ENCODE measurements at places on chromosomes 2 and 18.

- no peak for DNase-seq
Observed at GRCh38 chr2:177478029-177478428, 85.5 kb downstream of the AGPS start.

DNA sequence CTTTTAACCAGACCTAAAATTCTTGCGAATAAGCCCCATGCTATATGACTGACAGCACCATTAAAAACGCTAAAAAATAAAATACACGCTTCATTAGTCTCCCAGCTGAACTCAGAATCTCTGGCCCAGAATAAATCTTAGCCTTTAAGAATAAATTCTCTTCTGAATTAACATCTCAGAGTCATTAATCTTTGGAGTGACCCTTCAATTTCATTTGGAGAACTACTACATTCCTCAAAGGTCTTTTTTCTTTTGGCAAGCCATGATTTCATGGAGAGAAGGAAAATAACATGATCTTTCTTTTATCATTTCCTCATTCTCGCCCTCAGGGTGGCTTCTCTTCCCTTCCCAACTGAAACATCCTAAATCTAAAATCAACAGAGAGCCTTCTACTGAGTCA is 259.0 kb downstream of the AFF3 start:
- DNase-seq, result no peak

DNA sequence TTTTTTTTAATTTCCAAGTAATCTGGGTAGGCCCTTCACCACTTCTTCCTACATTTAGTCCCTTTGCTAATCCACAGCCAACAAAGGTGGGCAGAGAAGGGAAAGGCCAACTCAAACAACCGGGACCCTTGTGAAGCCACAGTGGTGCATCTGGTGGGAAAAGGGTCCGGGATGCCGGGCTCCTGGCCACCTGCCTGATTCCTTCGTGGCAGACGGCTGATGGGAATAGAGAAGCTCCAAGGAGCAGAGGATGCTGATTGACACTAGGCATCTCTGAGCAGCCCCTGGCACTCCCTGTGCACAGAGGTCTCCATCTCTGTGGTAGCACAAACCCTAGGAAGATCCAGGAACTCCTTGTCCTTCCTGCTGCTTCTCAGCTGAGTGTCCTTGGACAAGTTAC is 37.0 kb downstream of the POLR1A start:
- no peak for DNase-seq

DNA sequence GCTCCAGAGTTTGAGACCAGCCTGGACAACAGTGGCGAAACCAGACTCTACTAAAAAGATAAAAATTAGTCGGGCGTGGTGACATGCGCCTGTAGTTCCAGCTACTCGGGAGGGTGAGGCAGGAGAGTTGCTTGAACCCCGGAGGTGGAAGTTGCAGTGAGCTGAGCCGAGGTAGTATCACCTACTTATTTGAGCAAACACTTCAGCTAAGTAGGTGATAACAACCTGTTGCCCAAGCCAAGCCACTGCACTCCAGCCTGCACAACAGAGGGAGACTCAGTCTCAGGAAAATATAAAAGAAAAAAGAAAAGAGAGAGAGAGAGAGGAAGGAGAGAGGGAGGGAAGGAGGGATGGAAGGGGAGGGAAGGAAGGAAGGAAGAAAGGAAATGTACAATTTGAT is 21.3 kb downstream of the FER1L5 start:
- no peak for DNase-seq

GRCh38 chr2:99753505-99753904 is 263.7 kb upstream of the REV1 start:
- no peak for DNase-seq

DNA sequence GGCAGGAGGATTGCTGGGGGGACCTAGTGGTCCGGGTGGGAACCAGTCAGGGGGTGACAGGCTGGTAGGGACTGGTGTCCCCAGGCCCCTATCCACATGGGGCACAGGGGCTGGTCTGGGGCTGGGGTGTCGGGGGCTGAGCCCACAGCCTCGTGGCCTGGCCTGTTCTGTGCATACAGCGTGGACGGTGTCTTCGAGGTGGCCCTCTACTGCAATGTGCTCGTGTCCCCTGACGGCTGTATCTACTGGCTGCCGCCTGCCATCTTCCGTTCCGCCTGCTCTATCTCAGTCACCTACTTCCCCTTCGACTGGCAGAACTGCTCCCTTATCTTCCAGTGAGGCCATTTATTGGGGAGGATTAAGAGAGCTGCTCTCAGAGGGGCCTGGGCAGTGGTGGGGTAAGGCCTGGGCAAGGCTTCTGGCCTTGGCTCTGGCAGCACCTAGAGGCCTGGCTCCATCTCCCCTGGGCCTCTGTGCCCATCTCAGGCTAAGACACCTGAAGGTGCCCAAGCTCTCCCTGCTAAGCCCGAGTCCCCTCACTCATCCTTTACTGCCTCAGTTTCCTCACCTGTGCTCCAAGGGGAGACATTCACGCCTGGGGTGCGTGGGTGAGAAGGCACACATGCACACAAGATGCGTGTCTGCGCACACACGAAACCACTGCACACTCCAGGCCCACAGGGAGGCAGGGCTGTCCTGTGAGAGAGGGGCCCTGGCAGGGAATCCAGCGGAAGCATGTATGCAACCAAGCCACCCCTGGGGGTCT is 1.9 kb downstream of the CHRNG start:
- no peak for DNase-seq

DNA sequence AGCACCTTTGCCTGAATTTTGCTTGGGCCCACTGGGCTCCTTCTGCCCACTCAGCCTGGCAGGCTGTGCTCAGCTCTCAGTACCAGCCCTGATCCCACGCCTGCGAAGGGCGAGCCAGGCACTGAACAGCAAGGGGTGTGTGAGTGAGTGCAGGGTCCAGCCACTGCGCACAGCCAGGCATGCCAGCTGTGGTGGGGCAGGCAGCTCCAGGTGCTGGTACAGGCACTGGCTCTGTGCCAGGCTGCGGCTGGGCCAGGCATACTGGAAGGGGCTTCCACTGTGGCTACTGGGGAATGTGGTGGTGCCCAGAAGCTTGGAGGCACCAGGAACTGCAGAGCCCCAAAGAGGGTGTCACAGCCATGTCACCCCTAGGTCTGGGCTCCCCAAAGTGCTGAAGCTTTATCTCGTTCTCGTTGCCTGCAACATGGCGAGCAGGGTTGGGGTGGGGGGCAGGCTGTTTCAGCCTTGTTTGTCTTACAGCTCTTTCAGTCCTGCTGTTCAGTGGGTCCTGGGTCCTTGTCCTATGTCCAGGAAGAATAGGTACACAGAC is 8.8 kb downstream of the DYSF start:
- DNase-seq, result no peak

GRCh38 chr18:76380791-76381405 is 114.1 kb downstream of the ZNF516 start:
- no peak for DNase-seq

GRCh38 chr2:241560883-241561474 is 2.4 kb downstream of the BOK start:
- DNase-seq, result no peak

GRCh38 chr2:176165370-176166050 is 8.4 kb downstream of the HOXD3 start:
- no peak for DNase-seq

- DNase-seq, result no peak
Observed at GRCh38 chr2:157971702-157972101, 95.6 kb upstream of the ACVR1 start.

DNA sequence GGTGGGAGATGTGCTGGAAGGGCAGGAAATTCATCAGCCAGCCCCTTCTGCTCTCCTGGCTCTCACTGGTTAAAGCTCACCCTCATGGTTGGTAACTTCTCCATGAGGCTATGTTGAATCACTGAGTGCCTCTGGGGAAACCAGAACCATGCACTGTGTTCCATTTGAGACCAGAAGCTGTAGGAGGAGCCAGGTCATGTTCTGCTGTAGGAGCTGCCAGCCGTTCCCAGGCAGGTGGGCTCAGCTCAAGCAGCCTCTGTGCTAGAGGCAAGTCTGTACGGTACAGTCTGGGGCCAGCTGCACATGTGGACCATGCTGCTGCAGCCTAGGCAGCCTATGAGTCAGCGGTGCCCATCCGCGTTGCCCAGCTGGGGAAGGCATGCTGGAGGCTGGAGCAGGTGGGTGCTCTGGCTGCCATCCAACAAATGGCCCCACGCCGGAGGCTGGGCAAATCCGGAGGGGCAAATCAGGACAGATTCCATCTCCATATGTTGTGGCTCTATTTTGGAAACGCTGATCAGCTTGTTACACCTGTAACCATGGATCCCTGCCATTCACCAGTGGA is 22.0 kb upstream of the KCNF1 start:
- DNase-seq, result no peak

- no peak for DNase-seq
Observed at GRCh38 chr18:34841891-34842290, 131.8 kb downstream of the DTNA start.

DNA sequence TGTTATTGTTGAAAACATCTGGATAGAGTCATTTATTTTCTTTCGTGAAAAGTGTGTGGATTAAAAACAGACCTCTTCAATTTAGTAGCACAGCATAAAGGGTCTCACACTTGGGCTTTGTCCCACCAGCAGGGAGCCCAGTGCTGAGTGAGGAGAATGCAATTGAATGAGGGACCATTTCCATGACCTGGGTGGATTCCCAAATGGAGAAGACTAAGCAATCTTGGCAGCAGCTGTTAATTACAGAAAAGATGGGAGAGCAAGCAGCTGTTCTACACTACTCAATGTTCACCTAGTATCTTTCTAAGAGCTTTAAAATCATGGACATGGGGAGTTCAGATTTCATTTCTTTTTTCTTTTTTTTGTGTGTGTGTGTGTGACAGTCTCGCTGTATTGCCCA is 121.8 kb upstream of the FN1 start:
- no peak for DNase-seq

DNA sequence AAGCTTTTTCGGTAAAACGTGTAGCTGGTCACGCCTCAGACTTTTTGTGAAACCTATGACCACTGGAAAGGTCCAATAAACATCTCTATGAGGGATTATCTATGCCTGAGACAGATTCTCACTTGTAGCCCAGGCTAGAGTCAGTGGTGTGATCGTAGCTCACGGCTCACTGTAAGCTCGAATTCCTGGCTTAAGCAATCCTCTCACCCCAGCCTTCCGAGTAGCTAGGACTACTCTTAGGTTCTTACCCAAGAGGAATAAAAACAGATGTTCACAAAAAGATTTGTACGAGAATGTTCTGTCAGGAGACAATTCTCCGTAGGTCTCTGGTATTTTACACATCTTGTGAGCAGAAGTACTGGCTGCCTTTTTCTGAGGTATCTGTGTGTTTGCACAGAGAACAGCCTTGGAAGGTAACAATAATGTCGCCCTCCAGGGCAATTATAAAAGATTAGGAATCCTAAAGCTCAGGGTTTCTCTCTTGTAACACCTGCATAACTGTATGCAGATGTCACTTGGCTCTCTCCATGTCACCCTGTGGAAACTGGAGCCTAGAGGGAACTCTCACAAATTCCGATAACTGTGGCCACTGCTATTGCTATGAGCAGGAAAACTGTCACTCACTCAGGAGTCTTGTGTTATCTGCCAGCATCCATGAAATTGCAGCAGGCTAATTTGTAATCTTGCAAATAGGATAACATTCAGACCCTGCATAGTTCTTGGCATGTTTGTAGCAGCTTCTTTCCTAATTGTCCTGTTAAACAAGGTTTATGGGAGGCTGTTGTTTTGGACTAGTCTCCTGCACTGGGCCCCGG is 25.5 kb upstream of the RALBP1 start:
- no peak for DNase-seq

DNA sequence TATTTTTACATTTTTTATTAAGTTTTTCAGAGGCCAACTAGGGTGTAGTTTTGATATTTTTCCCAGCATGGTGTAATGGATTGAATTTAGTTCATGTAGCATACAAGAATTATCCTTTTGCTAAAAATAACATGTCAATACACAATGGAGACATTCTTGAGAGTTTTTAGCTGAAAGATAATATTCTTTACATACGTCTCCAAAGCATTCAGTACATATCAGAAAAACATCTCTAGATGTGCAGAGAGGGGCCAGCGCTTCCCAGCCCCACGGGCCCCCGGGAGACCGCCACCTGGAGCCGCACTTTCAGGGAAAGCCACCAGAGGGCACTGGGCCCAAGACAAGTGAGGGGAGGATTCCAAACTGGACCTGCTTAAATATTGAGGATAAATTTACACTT is 499.4 kb downstream of the GALR1 start:
- DNase-seq, result no peak

GRCh38 chr2:19854596-19855541 is 46.9 kb downstream of the TTC32 start:
- DNase-seq, result no peak

DNA sequence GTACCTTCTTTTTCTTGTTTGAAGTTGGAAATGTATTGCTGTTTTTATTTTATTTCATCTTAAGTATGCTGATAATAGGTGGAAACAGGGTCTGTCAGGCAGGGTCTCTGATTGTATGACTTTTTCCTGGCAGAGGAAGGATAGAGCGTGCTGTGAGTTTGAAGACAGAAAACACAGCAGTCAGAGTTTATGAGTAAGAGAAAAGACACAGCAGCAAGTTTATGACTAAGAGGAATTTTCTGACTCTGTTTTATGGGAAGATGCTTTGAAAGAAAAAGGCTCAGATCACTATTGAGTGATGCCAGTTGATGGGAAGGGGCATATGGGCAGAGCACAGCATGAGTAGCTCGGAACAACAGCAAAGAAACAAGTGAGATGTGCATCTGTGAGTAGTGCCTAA is 379.1 kb downstream of the MEIS1 start:
- no peak for DNase-seq

GRCh38 chr2:26716769-26717168 is 24.2 kb downstream of the KCNK3 start:
- no peak for DNase-seq

DNA sequence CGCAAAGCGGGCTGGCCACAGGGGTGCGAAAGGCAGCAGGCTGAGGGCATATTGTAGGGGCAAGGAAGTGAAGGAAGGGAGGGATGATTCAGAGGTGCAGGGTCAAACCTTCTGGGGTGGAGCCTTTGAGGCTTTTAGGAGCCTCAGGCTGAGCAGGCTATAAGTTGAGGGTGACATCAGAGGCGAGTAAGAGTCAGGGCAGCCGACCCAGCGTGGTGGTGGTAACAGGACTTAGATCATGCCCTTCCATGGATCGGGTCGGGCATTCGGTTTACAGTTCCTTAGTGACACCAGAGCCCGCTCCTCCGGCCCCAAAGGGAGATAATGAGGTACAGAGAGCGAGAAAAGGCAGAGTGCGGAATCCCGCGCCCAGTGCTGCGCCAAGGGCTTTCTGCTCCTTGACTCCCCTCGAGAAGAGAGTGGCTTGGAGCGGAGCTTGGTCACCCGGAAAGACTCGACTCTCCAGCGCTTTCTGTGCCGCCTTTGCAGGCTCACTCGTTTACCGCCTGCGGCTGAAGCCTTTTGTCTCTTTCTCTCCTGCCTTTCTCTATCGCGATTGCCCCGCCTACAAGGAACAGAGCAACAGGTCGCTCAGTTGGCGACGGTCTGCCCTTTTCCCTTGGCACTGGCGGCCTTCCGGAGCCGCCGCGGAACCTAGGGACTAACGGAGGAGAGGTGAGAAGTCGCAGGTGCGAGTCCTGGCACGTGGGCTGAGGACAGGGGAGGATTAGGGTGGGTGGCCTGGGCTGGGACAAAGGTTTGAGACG is 720 bp downstream of the LBX2 start:
- no peak for DNase-seq

- DNase-seq, result no peak
Observed at GRCh38 chr2:73718851-73719621, 18.1 kb downstream of the TPRKB start.

- DNase-seq, result no peak
Observed at GRCh38 chr2:226673314-226673723, 126.3 kb downstream of the IRS1 start.
